Activated CD4-positive, alpha-beta T cell treated with anti-CD3 and anti-CD28 coated beads, Interleukin-2, amount 50 U/mL, for 24 hours (primary cell): ENCODE measurements at places on chromosomes 1 and 21.

DNA sequence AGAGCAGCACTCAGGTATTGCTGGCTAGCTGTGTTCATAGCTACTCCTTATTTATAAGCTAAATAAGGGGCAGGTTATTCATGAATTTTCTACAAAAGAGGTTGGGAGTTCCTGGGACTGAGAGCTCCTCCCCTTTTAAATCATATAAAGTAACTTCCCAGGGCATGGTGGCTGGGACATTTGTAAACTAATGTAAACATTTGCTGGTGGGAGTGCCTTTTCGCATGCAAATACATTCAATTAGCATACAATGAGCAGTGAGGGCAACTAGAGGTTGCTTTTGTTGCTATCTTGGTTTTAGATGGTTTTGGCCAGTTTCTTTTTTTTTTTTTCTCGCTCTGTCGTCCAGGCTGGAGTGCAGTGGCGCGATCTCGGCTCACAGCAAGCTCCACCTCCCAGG, 43.4 kb downstream of the GNPAT start:
- DNase-seq = no peak

DNA sequence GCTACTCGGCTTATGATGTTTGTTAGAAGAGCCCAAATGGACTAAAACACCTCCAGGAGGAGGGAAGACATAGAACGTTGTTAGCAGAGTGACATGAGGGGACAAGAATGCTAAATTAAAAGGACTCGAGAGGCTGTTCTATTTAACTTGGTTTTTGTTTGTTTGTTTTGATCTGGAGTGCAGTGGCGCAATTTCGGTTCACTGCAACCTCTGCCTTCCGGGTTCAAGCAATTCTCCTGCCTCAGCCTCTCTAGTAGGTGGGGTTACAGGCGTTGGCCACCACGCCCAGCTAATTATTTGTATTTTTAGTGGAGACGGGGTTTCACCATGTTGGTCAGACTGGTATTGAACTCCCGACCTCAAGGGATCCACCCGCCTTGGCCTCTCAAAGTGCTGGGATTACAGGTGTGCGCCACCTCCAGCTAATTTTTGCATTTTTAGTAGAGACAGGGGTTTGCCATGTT, 5.1 kb upstream of the HNRNPU start:
- DNase-seq = no peak

DNA sequence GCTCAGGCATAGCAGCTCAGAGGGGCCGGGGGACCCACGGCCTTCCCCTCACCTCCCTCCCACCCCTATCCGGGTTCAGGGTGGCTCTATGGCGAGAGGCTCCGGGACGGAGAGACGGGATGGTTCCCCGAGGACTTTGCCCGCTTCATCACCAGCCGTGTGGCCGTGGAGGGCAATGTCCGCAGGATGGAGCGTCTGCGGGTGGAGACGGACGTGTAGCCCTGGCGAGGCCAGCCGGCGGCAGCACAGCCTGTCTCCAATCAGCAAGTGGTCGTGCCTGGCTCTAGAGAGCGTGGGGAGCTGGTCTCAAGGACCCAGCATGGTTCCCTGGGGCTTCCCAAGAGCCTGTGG, 25.9 kb downstream of the ARHGEF16 start:
- DNase-seq = no peak

DNA sequence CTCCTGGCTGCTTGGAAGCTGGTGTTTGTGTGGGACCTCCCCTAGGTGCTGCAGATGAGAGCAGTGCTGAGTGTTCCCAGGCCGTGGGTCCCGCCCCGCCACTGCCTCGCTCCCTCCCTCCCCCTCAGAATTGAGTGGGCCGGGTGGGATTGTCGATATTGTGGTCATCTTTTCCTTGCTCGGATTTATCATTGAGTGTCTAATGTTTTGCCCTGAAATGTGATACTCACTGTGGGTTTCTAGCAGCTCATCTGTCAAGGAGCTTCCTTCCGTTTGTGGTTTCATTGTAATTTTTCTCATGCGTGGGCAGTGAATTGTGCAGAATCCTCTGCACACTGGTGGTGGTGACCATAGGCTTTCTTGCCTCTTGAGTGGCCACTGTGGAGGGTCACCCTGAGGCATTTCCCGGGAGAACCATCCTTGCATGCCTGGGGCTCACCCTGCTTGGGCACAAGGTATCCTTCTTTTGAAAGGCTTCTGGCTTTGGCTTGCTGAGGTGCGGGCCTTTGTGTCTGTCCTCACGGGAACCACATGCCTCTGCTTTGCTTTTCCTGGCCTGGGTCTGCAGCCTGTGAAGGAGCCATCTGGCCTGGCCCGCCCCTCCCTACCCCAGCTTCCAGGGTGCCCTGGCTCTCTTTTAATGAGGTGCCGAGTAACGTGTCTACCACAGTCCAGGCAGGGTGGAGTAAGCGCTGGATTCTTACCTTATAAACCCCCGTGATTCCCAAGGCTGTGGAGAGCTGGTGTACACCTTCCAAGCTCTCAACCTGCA, 25.6 kb downstream of the SLX9 start:
- DNase-seq = peak; percentile 15

- DNase-seq = no peak
Observed at GRCh38 chr1:52461821-52462220, 57.4 kb downstream of the PRPF38A start.
